ENCODE measurements at places on chromosomes 4 and X. TPM values are rescaled to one million over a fixed set of nuclear protein-coding genes. Genes with fewer than 3 reads are reported as not detected.

- DNase-seq = no peak
Observed at GRCh38 chr4:28879178-28879577, 1841.0 kb upstream of the PCDH7 start.

DNA sequence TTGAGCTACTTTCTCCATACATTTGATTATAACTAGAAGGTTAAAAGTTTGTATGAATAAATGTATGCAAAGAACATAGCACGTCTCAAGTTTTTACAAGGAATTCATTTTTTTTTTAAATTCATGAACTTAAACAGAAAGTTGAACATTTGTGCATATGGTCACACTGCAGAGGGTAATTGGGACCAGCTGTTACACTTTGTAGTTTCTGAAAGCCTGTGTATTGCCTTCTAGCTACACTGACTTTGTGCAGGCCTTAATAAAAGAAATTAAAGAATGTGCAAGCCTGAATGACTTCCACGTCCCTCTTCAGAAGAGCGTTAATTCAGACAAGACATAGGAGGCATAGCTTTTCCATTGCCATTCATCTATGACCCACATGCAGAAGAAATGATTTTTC lies 153.1 kb upstream of the PCDH18 start:
- DNase-seq = no peak

DNA sequence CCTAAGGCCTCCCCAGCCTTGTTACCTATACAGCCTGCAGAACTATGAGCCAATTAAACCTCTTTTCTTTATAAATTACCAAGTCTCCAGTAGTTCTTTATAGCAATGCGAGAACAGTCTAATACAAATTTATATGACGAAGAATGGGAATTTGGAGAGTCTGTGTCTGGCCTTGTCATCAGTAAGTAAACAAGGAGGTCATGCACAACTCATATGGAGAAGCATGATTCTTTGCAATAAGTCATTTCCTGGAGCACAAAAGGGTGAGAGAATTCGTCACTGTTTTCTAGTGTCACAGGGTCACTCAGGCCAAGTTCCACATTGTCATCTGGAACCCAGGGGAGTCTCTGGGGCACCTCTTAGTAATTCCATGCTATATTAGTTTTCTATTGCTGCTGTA lies 49.0 kb upstream of the HS6ST2 start:
- no peak for DNase-seq

Gene TMEM47
- total RNA-seq = 2.2 TPM

Gene TMPRSS11B
- not detected for total RNA-seq

Gene PDE6B
- not detected for total RNA-seq

DNA sequence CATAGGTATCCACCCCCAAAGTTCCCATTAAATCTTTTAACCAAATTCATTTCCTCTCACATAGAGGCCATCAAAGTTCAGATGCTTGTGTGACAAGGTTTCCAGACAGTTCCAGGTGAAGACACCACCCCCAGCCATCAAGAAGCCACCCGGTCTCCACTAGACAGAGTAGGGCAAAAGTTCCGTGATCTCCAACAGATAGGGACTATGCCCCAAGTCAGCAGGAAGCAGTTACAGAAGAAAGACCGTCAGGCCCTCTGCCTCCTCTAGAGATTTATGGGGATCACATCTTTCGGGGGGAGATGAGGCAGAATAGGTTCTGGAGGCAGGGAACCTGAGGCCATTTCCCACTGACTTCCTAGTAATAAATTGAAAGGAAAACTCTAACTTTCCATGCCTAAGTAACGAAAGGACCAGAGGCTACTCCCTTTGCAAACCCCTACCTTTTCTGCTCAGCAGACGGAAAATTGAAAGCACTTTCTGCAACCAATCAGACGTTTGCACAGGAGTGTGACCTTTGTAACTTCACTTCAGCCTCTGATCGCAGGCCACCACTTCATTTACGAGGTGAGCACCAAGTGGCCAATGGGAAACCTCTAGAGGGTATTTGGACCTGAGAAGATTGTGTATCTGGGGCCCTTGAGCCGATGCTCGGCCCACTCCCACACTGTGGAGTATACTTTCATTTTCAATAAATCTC lies 18.5 kb upstream of the ZNF280C start:
- peak; percentile 5 for DNase-seq

GRCh38 chrX:1659664-1660461 lies 45.0 kb downstream of the ASMT start:
- DNase-seq = no peak

DNA sequence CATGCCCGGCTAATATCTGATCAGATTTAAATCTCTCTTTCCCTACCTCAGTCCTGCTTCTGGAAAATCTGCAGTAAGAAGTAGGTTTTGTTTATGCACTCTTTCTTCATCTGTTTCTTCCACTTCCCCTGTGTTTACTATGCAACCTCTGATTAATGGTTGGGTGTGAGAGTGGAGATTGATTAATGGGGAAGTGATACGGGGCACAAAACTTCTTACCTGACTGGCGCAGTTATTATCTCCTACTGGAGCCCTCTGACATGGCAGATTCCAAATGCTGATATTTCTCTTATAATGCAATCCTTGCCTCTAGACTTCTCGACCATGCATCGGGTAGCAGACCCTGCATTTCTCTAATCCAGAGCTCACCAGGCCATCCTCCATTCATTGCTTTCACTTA lies 60.2 kb upstream of the HPGD start:
- DNase-seq = no peak

Gene XAGE1A
- total RNA-seq = not detected

Gene PRSS12
- total RNA-seq = 1.6 TPM

Gene TENM3
- 94.7 TPM for total RNA-seq

Gene CORIN
- 0.46 TPM for total RNA-seq

DNA sequence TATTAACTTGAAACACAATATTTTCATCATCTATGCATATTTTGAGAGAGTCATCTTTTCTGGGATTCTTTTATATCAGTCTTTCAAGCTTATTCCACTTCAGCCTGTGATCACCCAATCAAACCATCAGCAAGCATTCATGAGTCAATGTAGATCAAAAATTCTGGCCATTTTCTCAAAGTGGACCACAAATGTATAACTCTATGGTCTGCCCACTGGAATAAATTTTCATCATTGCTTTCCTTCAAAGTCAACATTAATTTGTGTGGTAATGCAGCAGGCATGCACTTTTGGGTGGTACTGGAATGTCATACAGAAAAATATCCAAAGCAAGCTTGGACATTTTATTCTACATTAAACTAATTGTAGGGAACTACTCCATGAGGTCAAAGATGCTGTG lies 1013.0 kb downstream of the STIM2 start:
- no peak for DNase-seq

GRCh38 chrX:135396566-135396965 lies 25.2 kb upstream of the SMIM10L2A start:
- no peak for DNase-seq

Gene KLHL2
- 14.5 TPM for total RNA-seq

Gene C4orf51
- not detected for total RNA-seq

GRCh38 chr4:666822-667544 lies 7.1 kb downstream of the ATP5ME start:
- no peak for DNase-seq

DNA sequence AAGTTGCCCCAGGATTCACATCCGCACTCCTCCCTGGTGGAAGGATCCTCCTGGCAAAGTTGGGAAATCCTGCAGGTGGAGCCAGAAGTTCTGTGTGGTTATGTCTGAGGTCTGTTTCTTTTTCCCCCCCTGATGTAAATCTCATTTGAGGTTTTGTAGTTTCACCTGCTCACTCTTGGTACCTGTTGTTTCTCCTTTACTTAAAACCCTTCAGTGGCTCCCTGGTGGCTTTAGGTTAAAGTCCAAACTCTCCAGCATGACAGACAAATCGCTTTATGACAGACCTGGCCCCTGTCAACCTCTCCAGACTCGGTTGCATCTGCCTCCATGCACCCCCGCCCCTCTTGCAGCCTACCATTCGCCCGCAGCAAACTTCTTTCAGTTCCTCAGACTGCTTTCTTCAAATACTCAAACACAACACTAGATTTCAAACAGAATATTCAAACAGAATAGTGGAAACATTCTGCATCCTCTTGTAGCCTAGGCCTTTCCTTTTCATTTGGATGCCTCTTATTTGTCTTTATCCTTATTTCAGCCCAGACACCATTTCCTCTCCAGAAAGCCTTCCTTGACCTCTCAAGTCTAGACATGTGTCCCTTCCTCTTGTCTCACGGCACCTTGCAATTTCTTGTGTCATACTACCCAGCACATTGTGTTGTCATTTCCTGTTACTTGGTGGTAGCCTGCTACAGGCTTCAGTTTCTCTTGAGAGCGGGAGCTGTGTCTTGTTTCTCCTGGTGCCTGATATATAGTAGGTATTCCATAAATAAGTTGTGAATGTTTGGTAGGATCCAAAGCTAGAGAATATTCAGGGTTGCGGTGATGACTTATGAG lies 24.8 kb downstream of the IL13RA1 start:
- DNase-seq = no peak

Gene SSX2
- not detected for total RNA-seq

- DNase-seq = no peak
Observed at GRCh38 chrX:120769576-120770341, 105.9 kb downstream of the CT47B1 start.

DNA sequence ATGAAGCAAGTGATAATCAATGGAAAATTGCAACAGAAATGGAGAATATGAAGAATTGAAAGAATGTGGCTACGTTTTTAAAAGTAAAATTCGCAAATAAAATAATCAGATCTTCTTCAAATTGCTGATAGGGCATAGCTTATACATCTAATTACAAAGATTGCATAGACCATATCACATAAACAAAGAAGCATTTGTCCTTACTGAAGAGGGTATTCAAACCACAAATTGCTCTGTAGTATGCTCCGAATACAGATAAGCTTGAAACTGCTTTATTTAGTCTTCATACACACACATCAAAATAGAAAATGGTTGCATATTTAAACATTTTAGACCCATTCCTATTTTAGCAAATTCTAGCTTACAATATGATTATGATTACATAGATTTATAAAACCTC lies 206.7 kb upstream of the SLIT2 start:
- DNase-seq = no peak

- DNase-seq = no peak
Observed at GRCh38 chr4:29131304-29131703, 1588.9 kb upstream of the PCDH7 start.

DNA sequence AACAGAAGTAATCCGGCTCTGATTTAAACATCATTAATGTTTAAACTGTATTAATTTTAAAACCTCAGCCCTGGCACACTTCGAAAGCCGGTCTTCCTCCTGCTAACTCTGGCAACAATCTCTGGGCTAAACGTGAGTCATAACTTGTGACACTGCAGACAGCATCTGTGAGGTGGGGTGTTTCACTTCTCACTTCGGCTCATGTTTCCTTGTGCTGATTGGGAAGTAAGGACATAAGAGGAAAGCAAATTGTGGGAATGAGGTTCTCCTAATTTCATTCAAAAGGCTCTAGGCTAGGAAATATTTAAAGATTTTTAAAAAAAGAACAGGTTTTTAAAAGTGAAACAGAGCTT lies 139.9 kb upstream of the USP9X start:
- DNase-seq = no peak

DNA sequence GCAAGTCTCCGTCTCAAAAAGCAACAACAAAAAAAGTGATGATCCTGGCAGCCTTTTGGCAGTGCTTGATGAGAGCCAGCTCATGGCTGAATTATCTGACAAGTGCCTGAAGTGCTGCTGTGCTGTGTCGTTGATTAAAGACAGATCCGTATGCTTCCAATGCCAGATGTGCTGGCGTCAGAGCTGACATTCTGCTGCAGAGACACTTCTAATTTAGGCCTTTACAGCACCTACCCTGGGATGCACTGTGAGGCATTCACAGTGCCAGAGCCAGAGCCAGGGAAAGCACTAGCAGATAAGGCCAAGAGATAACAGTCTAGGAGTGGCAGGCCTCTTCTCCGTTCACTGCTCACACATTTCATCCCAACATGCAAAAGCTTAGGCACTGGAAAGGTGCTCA lies 995.5 kb downstream of the RAB28 start:
- DNase-seq = no peak

DNA sequence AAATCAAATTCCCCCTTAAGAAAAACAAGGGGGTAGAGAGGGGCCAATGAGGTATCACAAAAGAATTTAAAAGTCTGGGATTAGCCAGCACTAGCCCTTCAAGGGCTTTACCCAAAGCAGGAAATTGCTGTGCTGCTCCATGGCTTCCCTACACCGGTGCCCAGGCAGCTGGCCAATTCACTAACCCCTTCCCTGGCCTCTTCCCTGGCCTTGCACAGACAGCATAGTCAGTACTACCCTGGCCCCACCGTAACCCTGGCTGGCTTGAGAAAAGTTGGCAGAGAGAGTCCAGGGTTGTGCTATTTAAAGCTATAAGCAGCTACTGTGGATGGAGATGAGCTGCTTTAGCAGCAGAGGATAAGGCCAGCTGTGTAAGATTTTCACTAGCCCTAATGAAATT lies 43.1 kb downstream of the ADAMTS3 start:
- no peak for DNase-seq

Gene USP51
- total RNA-seq = 1.2 TPM

DNA sequence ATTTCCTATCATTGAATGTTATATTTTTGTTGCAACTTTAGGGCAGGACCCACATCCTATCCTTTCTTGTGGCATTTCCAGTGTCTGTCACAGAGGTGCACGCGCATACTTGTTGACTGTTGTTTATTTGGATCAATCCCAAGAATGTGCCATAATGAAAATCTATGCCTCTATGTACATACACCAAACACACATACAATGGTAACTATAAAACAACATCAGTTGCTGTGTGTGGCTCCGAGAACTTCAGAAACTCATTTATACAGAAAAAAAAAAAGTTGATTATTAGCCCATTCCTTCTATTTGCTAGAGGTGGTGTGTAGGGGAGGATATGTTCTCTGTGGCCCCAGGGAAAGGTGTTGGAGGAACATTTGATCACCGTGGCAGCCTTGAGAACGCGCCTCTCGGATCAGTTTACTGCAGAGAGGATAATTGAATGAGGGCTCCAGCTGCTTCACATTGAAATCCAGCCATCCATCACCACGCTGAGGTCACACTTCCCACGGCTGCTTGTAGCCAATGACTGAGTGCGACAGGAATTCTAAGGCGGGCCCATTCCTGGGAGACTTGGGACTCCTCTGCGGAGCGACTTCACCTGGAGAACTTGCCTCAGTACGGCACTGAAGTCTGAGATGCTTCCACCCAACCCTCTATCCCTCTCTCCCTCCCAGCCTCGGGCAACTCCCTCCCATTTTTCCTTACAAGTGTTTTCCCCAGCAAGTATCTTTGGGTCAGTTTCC lies 19.5 kb downstream of the SMPX start:
- peak; percentile 55 for DNase-seq

- no peak for DNase-seq
Observed at GRCh38 chrX:115940348-115940747, 230.2 kb upstream of the AGTR2 start.

Gene ARHGEF6
- total RNA-seq = not detected

DNA sequence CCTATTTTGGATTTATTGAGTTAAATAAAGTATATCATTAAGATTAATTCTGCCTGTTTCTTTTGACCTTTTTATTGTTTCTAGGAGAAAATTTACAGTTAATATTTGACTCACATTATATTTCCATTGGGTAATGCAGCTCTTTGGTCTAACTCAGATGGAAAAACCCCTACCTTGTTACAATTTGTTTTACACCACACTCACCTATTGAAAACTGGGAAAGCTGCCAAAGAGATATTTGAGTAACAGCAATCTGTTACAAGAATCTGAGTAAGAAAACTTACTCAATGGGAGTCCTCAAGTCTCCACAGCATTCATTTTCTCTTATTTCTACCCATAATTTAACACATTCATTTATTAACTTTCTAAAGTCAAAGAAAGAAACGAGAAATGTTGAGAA lies 108.0 kb upstream of the TLL1 start:
- no peak for DNase-seq

Gene RBBP7
- total RNA-seq = 129 TPM

- DNase-seq = no peak
Observed at GRCh38 chr4:152029631-152030030, 268.8 kb upstream of the GATB start.

- DNase-seq = peak; percentile 16
Observed at GRCh38 chr4:42396752-42397634, at the start of gene SHISA3. SHISA3 (plus strand) TSS chr4:42397488; CDS start chr4:42398057, 569 bp downstream.

Gene SLC10A6
- not detected for total RNA-seq

All from Caco-2 (cell line).